ENCODE measurements at places on chromosomes 5 and 9.

GRCh38 chr9:106761493-106761892 lies 101.5 kb upstream of the ZNF462 start:
- DNase-seq = no peak

DNA sequence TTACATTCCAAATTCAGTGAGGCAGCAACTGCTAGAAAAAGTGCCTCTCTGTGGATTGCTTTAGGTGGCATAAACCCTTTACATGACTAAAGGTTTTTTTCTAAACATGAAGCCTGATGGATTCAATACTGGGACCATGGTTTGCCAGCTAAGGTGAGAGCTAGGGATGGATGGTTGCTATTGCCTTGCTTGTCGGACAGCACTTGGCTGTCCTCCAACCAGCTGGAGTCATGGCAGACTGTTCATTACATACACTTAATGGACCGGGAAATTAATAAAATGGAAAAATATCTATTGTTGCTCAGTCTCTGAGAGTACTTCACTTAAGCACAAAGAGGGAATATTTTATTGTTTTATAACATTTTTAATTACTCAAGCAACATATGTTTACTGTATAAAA lies 116.9 kb upstream of the TRPC7 start:
- no peak for DNase-seq

DNA sequence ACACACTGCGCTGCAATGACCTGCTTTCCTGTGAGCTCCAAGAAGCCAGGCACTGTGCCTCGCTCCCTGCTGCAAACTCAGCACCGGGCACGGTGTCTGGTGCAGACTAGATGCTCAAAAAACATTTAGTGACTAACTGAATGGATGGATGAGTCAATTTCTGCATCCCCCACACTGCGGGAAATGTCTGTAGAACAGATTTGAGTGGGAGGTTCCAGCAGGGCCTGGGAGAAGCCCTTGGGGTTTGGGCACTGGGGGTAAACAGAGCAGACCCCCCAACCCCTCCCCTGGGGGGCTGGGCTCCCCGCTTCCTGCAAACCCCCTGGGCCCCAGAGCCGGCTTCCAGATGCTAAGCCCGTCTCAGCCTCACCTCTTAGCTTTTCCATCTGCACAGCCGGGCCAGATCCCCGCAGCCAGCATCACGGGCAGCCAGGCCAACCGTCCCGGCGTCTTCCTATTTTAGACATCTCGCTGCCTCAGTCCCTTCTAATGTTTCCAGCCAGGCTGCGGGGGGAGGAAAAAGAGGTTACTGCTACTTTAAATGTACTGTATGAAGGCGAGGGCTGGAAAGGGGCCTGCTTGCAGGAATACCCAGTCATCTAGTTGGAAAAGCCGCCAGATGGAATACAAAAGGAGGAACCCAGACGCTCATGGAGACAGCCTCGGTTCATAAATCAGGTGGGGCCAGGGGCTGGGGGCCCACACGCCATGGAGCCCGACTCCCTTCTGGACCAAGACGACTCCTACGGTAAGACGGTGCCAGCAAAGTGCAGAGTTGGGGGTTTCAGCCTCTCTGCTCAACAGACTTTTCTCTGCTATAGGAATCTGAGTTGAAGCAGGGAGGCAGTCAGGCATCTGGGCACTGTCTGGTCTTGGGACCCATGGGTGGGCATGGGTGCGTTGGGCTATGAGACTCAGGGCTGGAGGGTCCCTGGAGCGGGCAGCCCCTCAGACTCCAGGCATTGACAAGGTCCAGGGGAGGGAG lies 67.1 kb upstream of the GGTA1 start:
- DNase-seq = no peak

- DNase-seq = no peak
These were observed 110.7 kb upstream of the MAMDC2 start for GRCh38 chr9:69932901-69933300.

DNA sequence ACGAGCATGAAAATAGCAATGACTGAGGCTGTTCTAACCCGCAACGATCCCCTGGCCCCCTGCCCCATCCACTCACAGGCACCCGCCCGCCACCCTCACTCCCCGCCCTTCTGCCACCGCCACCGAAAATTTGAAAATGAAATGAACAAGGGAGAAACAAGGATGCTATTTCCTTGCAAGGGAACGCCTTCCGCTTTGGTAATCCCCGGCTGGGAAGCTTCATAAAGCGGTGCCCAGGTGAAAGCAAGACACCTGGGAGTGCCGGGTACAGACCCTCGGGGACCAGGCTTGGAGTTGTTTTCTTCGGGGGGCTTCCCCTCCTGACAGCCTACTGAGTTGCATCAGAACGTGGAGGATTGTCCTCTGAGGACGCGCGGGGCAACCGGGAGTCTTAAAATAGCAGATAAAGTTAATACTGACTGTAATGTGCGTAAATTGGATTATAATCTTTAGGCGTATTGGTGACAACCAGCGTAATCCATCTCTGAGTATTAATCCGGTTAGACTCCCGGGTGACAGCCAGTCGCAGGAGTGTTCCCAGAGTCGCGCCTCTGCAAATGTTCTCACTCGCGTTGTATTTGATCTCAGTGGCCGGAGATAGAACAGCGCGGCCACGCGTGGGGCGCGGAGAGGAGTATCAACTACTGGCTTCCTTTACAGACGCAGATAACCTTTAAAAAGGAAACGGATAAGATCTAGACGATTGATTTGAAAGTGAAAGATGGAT lies 885 bp upstream of the MLLT3 start:
- peak; percentile 42 for DNase-seq

DNA sequence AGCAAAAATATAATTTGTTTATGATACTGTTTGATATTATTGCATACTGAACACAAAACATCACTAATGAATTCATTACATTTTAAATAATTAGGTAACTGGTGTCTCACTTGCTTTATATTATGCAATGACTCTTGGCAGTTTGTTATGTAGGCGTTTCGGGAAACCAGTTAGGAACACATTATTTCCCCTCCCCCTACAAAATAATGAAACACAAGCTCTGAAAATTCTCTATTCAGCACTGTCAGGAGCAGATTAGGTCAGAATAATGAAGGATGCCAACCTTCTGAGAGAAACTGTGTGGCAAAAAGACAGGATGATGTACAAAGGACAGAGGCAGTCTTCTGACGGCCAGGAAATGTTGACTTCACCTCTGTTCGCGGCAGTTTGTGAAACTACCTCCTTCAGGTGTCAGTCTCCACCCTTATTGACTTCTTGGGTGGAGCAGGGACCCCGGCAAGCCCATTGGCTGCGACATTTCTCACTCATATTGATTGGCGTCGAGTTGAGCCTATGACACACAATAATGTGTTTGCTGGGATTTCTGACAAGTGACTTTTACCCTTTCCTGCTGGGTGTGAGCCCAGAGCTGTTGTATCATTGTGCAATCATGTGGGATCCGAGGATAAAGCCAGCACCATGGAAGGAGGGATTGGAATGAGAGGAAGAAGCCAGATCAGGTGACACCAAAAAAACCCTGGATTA lies 33.9 kb downstream of the SH3PXD2B start:
- no peak for DNase-seq

GRCh38 chr5:173001229-173001841 lies 17.8 kb downstream of the ATP6V0E1 start:
- no peak for DNase-seq

GRCh38 chr5:128905568-128906110 lies 59.6 kb upstream of the SLC27A6 start:
- no peak for DNase-seq

DNA sequence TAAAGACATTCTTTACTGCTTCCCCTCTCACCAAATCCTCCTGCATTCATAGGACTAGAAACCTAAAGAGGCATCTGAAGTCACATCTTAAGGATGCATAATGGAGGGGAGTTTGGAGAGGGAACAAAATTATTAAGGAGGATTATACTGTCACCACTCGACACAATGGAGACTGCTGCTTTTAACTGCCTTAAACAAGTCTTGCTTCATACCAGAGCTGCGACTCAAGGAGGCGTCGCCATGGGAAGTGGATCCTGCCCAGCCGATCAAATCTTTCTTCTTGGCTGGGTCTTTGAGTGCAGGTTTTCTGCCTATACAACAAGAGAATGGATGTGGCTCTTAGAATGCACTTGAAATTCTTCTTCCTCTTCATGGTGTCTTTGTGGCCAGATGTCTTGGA lies 66.7 kb upstream of the FOXE1 start:
- no peak for DNase-seq

GRCh38 chr9:77883133-77883532 lies 148.5 kb downstream of the GNAQ start:
- DNase-seq = no peak

- no peak for DNase-seq
These were observed 22.7 kb upstream of the COL5A1 start for GRCh38 chr9:134618833-134619447.

DNA sequence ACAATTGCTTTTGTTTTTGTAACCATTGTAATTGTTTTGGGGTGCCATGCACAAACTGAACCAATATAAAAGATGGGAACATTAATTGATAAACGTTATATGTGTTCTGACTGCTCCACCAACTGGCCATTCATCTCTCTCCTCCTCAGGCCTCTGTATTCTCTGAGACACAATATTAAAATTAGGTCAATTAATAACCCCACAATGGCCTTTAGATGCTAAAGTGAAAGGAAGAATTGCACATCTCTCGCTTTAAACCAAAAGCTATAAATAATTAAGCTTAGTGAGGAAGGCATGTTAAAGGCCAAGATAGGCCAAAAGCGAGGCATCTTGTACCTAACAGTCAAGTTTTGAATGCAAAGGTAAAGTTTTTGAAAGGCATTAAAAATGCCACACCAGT lies 448.4 kb upstream of the ITGA1 start:
- DNase-seq = no peak

DNA sequence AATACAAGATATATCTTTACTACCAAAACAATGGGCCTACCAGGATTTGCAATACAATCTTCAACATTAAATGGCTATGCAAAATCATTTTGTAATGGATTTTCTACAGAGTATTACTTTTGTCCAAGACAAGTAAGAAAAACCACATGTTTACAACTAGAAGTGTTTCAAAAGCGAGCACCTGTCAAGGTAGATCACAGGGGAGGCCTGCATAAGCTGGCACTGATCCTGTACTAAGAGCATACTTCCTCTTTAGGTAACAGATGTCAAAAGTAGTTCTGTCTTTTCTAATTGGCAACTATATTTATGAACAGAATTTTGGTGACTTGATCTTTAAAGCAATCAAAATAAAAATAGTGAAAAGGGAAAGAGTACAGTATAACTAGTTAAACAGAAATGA lies 249.0 kb downstream of the MLLT3 start:
- no peak for DNase-seq

DNA sequence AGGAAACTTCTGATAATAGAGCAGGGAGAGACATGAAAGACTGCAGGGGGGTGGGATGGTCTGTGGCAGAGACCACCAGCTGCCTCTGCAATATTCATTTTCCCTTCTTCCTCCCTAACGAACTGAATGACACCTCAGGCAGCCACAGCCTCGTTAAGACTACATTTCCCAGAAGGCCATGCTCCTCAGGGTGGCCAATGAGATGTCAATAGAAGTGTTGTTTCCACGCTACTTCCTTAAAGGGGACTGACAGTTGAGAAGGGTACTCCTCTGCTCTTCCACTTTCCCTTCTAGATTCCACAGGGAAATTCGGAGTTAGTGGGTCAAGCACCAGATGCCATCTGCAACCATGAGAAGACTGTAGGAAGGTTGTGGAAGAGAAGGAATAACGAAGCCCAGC lies 52.0 kb upstream of the DAPK1 start:
- DNase-seq = no peak
